T follicular helper cell (primary cell): ENCODE measurements at places on chromosomes 5 and 9.

- DNase-seq: no peak
Measured at GRCh38 chr5:15995341-15996052, 184.1 kb downstream of the MARCHF11 start.

DNA sequence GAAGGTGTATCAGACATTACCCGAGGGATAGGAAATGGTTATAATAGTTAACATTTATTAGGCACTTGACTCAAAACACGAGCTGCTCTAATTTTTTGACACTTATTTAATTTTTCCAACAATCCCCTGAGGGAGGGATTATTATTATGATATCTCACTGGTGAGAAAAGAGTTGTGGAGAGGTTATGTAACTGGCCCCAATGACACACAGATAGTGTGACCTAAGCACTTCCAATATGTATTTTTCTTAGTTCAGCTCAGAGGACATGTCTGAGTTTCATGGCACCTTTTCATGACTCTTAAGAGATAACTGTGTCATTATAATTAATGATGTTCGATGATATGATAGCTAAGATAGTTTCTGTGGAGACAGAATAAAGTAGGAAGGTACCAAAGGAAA, 86.9 kb downstream of the PTCD2 start:
- no peak for DNase-seq

GRCh38 chr5:10678244-10678643, 82.8 kb downstream of the DAP start:
- DNase-seq: no peak

GRCh38 chr5:143435210-143435657, 31.7 kb upstream of the NR3C1 start:
- DNase-seq: no peak

DNA sequence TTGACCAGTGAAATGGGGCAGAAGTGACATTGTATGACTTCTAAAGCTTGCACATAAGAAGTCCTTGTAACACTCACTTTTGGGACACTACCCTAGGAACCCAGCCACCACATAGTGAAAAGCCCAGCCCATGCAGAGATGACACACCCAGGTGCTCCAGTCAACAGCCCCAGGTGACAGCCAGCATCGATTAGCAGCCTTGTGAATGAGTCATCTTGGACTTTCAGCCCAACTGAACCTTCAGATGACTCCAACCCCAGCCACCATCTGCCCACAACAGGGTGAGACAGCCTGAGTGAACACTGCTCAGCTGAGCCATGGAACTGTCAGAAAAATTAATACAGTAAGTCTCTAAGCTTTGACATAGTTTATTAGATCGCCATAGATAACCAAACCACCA, 458.6 kb downstream of the ZSWIM6 start:
- no peak for DNase-seq

- no peak for DNase-seq
Measured at GRCh38 chr9:85859765-85860164, 81.2 kb upstream of the NAA35 start.

DNA sequence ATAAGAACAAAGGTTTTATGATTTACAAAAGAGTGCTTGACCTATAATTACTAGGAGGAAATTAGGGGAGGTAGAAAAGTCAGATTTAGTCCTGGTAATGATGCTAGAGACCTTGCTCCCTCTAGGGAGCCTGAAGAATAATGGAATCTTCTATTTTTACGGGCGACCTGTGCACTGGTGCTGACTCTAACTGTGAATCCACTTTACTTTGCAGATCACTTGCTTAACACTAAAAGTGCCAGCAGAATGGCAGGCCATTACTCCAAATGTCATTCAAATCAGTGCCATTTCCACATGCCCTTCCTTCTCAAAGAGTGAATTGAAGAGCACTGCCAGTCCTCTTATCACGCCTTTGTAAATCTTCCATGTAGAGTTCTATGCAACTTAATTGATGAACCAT, 359.4 kb upstream of the ARRDC3 start:
- no peak for DNase-seq

DNA sequence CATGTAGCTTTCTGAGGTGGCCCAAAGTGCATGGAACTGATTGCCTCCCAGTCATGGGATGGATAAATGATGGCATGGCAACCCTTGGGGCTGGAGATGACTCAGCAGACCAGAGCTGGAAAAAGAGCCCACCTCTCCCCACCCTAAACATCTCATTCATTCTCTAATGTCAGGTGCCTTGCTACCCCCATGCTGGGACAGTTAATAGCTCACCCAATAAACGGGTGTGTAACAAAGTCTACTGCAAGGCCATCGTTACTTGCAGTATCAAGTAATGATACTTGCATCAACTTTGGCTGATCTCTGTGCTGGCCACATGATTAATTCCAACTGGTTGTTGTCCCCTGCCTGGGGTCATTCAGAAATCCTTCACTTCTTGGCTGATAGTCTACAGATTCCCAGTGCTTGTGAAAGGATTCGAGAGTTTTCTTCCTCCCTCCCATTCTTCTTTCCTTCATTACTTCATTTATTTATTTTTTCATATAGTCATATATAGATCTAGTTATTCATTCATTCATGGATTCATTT, 122.8 kb upstream of the TRIM32 start:
- no peak for DNase-seq

- DNase-seq: no peak
Measured at GRCh38 chr9:72882117-72882775, 70.6 kb downstream of the ALDH1A1 start.

DNA sequence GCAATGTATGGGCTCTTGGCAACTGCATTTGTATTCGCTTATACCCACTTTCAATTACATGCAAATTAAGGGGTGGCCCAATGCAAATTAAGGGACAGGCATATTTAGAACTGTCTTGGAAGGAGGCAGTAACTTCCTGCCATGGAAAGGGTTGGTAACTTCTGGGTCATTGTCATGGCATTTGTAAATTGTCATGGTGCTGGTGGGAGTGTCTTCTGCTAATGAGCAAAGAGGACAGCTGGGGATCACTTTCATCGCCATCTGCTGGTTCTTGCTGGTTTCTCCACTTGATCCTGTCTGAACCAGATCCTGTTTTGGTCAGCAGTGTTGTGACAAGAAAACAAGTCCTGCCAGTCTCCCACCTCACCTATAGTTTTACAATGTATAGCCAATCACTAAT, 23.3 kb upstream of the UGT3A2 start:
- no peak for DNase-seq

DNA sequence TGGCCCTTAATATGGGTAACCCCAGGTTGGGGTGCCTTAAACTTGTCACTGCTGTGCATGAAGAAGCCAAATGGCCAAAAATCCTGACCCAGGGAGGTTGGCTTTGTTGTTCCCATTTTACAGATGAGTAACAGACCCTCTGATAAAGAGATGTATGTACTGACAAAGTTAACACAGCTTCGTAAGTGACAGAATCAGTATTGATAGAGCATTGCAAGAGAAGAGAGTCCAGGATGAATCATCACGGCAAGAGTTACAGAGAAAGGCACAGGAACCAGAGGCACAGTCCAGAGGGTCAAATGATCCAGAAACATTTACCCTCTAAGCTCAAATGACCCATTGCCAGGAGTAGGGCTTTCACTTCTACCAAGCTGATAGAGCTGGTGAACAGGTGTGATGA, 103.8 kb upstream of the SMC2 start:
- DNase-seq: no peak
